ENCODE measurements at places on chromosomes 6 and 20.

DNA sequence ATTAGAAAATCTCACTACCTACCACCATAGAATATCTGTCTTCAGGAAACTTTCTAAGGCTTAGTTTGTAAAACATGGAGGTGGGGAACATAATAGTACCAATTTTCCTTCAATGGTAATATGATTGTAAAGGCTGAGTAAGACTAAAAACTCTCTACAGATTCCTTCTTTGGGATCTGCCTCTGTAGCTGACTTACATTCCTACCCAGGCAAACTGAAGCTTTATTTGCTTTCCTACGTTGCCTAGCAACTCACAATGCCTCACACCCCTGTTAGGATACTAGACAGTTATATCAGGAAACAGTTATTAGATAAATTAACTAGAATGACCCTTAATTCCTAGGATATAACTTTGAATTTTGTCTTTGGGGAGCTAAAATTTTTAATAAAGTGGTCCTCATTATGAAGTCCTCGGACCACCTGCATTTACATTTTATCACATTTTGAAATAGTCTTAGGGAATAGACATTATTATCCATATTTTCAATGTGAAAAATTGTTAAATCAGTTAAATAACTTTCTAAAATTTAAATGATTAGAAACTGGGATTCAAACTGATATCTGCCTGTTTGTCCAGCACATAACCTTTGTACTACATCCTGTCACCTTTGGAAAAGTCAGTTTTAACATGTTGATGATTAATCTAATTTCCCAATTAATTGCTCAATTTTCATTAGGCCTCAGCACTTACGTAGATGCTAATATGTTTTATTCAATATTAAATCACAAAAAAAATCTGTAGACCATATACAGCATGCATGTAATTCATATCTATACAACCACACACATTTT lies 591.4 kb downstream of the RNF144B start:
- no peak for DNase-seq

GRCh38 chr6:78561015-78561414 lies 306.3 kb upstream of the IRAK1BP1 start:
- DNase-seq: no peak

DNA sequence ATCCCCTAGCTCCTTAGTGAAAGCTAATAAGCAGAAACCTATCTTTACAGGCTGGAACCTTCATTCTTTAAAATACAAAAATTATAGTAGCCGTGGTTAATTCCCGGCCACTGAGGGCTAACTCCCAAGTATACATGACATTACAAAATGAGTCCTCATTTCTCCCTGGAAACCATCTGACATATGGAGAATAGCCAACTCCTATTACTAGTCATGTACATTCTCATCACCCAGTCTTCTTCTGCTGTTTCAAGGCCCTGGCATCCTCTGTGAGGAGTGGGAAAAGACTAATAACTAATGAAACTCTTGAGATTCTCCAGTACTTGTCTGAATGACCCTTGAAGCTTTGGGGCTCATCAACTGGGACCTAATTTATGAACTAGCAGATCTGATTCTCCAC lies 30.2 kb downstream of the CSNK2A1 start:
- DNase-seq: no peak

GRCh38 chr20:59120491-59120890 lies 43.1 kb upstream of the ZNF831 start:
- no peak for DNase-seq

DNA sequence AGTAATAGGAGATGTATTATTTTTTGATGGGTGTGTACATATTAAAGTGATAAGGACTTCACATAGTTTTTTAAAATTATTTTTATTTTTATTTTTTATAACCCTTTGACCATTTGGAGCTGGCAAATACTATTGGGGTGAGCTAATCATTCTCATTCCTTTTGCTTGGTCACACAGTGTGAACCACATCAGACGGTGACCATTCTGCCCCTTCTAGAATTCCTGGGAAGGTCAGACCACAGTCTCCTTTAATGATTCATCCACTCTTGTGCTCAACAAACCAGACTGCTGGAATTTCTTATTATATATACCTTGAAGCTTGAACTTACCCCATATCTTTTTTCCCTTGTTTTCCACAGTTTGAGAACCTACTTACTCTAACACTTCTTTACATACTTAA lies 23.9 kb upstream of the PRL start:
- no peak for DNase-seq

DNA sequence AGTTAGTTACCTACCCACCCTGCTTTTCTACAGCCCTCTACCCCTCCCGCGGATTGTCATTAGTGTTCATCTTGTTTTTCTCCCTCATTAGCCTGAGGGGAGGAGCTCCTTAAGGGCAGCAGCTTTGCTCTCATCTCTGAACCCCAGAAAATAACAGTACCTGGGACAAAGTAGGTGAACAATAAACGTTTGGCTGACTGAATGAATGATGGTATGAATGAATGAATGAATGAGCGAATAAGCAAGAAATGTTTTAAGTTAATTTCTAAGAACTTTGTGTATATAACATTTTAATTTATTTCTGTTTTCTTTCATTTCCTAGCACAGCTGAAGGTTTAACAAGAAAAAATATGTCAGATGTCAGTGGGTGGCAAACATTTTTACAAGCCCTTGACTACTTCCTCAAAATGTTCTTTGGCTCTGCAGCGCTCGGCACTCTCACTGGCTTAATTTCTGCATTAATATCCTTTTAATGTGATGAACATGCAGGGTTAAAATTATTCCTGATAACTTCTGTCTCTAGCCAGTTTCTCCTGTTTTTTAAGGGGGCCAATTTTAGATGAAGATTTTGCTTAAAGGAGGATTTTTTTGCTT lies 50.1 kb downstream of the SLC9A8 start:
- DNase-seq: no peak

DNA sequence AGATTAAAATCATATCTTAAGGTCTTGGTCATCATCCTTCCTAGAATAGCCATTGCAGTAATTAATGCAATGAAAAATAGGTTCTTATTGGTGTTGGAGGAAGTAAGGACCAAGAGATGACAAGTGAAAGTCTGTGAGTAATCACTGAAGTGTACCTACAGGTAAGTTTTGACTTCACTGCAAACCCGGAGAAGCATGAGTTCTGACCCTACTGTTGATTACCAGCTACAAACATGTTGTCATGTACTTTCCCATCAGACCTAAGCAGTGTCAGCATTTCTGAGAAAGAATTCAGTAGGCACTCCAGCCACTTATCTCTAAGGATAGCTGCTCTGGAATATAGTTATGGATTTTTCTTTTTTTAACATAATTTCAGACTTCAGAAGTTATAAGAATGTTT lies 280.9 kb downstream of the ZFAND3 start:
- DNase-seq: no peak

- no peak for DNase-seq
These were observed 50.8 kb downstream of the UTRN start for GRCh38 chr6:144335914-144336313.

- peak; percentile 47 for DNase-seq
These were observed 17.9 kb downstream of the GNAS start for GRCh38 chr20:58870293-58871014.

DNA sequence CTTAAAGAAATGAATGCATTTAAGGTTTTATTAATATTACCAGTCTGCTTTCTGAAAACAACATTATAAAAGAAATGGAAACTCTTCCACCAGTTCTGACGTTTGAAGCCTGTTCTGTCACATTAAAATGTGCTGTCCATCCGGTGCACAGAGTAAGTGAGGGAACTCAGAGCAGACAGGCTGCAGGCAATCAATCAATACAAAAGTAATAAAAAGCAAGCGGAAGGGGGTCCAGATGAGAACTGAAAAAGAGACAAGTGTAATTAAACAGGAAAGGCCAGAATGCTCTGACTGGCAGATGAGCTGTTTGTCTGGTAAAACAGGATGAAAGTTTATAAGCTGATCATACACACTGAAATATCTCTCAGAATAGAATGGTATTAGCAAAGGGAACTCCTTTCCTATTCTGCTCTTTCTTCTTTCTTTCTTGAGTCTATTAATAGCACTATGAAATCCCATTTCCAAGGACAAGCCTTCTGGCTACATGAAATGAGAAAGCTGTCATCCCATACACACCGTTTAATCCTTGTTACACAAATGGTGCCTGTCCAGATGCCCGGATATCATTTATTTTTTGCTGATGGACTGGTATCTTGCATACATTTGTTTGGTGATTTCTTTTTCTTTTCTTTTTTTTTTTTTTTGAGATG lies 94.3 kb downstream of the RAMACL start:
- no peak for DNase-seq

DNA sequence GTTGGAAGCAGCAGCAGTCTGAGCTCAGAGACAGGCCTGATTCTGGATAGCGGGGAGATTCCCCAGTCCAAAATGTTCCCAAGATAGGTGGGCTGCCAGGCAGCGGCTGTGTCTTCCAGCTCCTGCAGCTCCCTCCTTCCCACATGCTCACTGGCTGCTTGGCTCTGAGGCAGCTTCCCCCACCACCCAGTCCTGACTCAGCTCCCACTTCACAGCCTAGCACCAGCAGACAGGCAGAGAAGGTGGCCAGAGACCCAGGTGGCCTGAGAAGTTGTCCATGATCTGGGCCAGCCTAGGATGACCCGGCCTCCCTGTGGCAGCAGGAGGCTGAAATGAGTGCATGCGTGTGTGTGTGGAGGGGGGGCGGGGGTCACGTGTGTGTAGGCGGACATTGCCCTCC lies 94.9 kb downstream of the MDGA1 start:
- no peak for DNase-seq

DNA sequence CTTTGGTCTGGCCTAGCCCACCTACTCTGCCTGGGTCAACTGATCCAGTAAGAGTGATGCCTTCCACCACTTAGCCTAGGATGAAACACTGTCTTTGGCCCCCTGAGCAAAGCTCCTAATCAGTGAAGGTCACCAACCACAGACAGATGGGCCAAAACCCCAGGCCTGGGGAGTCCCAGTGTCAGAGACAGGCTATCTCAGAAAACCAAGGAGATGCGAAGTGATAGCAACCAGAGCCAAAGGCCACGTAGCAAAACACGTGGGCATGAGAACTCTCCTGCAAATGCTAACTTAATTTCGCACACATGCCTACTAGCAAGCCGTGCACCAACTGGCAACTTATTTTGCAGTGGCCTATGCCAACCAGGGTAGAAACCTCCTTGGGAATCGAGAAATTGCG lies 29.1 kb downstream of the AGPAT4 start:
- no peak for DNase-seq

- peak; percentile 47 for DNase-seq
These were observed 197.6 kb upstream of the SASH1 start for GRCh38 chr6:148144917-148145521.

DNA sequence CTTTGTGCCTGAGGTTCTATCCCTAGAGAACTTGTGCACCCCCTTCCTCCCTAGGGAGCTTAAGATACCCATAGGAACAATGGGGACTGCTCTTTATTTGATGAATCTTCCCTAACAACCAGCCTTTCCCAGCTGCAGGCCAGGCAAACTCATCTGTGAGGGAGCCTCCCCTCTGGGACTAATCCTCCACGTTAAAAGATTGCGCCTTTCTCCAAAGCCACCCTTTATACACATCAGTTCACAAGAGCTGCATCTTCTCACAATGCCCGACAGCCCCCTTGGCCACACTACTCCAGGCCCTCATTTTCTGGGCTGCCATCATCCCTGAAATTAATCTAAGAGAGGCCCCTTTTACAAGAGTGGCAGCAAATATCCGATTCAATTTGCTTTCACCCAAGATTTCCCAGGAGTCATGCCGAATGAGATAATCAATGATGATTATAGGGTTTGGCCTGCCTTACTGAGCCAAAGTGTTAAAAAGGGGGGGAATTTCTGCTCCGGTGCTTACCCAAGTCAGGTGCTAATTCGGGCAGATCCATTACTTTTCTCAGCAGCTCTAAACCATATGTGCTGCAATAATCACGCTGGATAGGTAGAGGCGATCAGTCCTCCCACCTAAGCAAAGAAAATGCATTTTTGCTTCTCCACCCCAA lies 336.5 kb downstream of the KIF16B start:
- no peak for DNase-seq

- no peak for DNase-seq
These were observed 52.7 kb downstream of the RPP21 start for GRCh38 chr6:30397697-30398096.

- no peak for DNase-seq
These were observed 8.1 kb downstream of the SYNJ2 start for GRCh38 chr6:157989541-157990289.

- DNase-seq: no peak
These were observed 324.4 kb upstream of the NT5E start for GRCh38 chr6:85125526-85125925.

- DNase-seq: peak; percentile 3
These were observed 689 bp upstream of the BLOC1S5 start for GRCh38 chr6:8064638-8065518.

DNA sequence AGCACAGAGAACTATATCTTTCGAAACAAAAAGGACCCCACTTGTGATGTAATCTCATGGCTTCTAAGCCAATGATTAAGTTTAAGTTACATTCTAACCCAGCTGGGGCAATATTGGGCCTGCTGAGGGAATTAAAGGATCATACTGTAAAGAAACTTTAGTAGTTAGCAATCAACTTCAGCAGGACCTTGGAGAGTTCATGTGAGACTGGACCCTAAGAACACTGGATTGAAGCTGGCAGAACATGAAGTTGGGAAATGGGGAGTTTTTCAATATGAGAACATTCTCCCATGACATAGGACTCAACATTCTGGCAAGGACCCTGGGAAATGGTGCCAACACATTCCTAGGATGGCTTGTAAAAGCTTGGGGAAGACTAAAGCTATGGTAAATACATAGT lies 516.2 kb downstream of the PKHD1 start:
- no peak for DNase-seq

DNA sequence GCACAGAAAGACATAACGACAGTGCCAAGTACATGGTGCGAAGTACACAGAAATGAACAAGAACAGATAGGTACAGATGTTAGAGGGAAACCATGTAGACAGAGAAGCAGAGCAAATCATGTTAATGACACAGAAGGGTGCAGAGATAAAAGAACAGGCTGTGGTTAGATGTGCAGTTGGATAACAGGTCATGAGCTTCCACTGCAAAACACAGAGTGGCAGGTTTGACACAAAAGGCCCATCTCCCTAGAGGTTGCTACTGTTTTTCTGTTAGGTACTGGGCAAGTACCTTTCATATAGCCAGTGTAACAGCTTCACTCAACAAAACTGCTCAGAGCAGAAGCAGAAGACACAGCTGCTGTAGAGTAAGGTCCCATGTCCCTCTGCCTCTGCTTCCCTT lies 84.6 kb downstream of the AK9 start:
- no peak for DNase-seq

- no peak for DNase-seq
These were observed 17.2 kb upstream of the HCK start for GRCh38 chr20:32034581-32035425.

GRCh38 chr20:60469829-60470228 lies 511.6 kb downstream of the CDH26 start:
- no peak for DNase-seq

DNA sequence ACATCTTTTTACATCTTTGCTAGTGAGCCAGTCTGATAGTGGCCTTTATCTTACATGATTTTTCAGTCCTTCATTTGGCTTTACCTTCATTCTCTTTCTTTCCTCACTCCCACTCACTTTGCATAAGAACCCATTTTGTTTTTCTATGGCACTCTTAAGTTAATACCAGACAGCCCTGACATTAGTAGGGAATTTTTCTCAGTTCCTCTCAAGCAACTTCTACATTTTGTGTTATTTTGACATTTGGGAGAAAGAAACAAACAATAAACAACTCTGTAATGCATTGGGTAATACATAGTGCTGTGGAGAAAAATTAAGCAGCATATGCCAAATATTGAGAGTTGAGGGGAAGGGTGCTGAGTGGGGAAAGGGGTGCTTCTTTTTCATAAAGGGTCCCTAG lies 524.1 kb upstream of the JAG1 start:
- DNase-seq: no peak

GRCh38 chr20:41631826-41632225 lies 13.6 kb upstream of the CHD6 start:
- no peak for DNase-seq
